CD4-positive, alpha-beta T cell treated with Interleukin-2 at 100 ng/mL for 4 hours (primary cell): ENCODE measurements at places on chromosomes 4 and X.

GRCh38 chr4:55110131-55110530, 15.3 kb downstream of the KDR start:
- DNase-seq = no peak

GRCh38 chrX:31266203-31267076, 194.6 kb upstream of the FTHL17 start:
- DNase-seq = no peak

- no peak for DNase-seq
Measured at GRCh38 chr4:162392946-162393345, 229.1 kb upstream of the FSTL5 start.

GRCh38 chr4:108861334-108861733, 98.5 kb upstream of the ETNPPL start:
- no peak for DNase-seq

DNA sequence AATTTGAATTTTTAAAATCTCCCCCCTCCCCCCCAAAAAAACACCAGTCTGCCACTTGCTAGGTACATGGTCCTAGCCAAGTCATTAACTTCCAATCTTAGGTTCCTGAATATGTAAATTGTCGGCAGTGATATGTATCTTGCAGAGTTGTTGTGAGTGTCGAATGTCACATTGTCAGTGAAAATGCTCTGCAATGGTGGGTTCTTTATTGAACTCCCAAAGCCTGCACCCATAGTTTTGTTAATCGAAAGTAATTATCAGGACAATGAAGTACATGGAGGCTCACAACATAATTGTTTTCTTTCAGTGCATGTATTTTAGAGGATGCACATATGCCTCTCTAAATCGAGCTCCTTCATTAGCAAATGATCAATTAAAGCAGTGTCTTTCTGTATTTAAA, 185.6 kb upstream of the S100G start:
- no peak for DNase-seq

DNA sequence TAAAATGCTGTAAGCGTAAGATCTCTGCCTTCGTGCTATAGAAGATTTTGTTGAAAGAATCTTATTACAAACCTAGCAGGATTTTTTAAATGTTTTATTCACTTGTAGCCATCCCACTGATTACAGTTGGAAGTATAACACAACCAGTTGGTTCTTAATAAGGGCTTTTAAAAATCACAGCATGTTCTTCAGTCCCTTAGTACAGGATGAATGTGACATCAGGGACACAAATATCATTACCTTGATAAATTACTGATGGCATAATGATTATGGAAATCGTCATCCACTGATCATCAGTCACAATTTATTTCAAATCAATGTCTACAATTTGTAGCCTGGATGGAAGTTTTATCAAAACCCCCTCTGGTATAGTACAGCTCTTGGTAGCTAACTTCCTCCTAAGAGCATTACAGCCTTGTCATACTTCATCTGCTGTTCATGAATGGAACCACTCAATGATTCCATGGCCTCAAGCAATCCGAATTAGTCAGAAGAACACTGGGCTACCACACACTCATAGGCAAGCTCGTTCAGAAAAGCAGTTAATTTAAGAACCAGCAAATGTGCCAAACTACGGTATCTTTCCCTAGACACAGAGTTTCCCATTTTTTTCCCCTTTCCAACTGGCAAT, 389.2 kb upstream of the TENM3 start:
- no peak for DNase-seq

GRCh38 chr4:3871181-3871852, 105.1 kb downstream of the ADRA2C start:
- DNase-seq = no peak

- no peak for DNase-seq
Measured at GRCh38 chr4:1384675-1385372, 21.4 kb downstream of the NKX1-1 start.

GRCh38 chr4:53907772-53908171, 156.6 kb downstream of the CHIC2 start:
- DNase-seq = no peak

DNA sequence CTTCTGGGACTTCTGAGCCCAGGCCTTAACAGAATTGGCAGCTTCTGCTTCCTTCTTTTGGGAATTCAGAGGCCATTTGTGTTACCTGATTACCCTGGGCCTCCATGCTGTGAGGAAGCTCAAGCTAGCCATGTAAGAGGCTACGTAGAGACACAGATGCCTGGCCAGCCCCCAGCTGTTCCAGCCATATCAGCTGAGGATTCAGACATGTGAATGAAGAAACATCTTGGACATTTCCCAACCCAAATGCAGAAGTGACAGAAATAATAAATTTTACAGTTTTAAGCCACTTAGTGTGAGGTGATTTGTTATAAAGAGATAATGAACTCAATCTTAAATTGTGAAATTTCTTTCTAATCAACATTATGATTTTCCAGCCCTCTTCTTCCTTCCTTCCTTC, 18.7 kb upstream of the ZNF827 start:
- no peak for DNase-seq

- no peak for DNase-seq
Measured at GRCh38 chr4:184819786-184820185, 6.0 kb downstream of the ACSL1 start.

- no peak for DNase-seq
Measured at GRCh38 chrX:24341795-24342194, 18.6 kb upstream of the SUPT20HL1 start.

- DNase-seq = peak; percentile 3
Measured at GRCh38 chr4:183658362-183659028, 490 bp downstream of the RWDD4 start.

GRCh38 chrX:17183566-17183965, 191.4 kb upstream of the NHS start:
- no peak for DNase-seq

DNA sequence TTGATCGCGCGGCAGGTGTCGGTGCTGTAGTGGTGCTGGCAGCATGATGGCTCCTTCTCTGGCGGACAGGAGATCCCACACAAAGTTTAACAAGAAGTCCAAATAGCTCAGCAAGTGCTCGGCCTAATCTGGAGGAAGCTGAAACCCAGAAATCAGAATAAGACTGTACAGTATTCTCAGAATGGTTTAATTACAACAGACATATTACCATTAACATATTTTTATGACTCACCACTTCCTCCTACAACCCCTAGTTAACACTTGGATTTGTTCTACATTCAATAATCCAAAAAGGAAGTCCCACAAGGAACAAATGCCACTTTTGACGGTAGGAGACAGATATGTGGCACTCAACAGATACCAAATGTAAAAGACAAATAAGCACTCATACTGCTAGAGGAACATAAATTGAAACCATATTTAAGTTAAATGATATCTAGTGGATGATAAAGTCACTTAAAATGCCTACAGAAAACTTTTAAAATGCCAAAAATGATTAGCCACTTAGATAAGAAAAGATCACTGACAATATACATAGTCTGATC, 91.2 kb downstream of the HUWE1 start:
- no peak for DNase-seq

GRCh38 chr4:182289809-182290208, 46.6 kb downstream of the TENM3 start:
- no peak for DNase-seq

DNA sequence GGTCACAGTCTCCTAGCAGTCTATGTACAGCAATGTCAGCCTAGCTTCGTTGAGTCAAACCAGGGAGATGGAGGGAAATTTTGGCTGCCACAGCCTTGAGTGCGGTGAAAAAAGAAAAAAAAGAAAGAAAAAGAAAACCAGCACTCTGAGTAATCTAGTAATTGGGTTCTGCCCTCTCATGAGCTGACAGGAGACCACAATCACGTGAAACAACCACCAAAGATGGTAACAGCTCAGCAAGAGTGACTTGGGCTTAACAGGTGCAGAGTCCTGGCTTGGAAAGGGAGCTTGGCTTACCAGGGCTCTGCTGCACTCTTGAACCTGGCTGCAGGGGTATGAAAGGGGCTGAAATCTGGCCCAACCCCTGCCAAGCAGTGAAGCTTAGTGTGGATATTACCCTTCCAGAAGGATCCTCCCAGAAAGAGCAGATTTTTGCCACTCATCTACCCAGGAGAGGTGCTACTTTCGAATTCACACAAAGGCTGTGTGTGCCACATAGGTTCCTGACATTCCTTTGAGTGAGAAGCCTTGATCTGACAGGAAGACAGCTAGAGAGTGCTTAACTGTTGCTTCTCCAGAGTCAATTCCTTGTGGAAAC, 350.3 kb downstream of the PTTG2 start:
- DNase-seq = peak; percentile 85

- DNase-seq = peak; percentile 0
Measured at GRCh38 chrX:54248309-54248708, 65.3 kb upstream of the FAM120C start.

- DNase-seq = no peak
Measured at GRCh38 chr4:118281611-118282442, 71.0 kb downstream of the PRSS12 start.

DNA sequence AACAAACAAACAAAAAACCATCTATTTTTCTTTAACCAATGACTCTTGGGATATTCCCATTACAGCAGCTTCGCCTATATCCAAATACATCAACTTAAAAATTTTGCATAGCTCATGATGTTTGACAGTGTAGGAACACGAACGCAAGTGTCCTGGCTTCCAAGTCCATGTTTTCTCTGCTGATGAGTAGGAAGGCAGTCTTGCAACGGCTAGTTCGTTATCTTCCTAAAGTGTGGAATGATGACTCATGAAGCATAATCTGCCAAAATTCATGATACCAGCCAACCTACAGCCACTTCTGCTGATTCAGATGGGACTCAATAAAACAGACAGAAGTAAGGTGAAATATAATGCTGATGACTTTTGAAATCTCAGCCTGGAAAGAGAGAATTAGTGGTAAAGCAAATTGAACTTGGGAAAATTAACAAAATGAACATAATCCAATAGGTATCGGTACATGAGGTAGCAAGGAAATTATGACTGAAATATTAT, 6.4 kb upstream of the SEPTIN11 start:
- DNase-seq = no peak

DNA sequence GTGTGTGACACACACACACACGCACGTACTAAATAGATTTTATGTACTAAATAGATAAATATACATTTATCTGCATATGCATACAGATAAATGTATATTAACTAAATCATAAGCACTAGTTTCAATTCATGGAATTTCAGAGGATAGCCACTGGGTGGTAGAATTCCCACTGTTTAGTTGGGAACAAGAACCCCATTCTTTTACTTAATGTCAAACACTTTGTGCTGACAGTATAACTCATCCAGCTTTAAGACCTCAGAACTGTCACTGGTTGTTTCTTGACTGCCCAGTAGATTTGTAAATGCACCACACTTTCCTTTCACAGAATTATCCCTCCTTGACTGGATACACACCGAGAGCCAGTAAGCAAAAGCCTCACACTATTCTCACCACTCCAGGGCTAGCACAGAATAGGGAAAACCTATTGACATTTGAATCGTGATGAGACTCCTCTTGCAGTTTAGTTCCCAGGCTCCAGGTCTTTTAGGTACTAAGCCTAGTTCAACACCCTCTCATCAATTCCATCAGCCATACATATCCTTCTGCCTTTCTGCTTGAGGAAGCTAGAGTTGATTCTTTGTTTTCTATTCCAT, 32.4 kb downstream of the PPARGC1A start:
- no peak for DNase-seq

DNA sequence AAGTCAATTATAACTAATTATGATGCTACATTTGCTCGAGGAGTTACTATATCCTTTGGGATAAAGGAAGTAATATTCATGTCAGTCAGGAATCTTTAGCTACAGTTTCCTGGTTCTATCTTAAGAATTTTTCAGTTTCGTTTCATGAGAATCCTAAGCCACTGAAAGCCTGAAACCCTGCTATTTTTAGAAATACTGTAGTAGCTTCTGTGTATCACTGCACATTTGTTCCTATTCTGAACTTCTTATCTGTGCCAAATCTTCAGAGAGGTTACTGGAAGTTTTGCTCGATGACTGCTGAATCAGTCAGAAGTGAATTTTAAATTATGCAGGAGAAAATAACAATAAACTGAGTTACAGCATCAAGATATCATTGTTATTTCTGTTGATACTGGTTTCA, 249.2 kb downstream of the TENM3 start:
- DNase-seq = no peak

GRCh38 chr4:94576210-94576609, 124.5 kb downstream of the PDLIM5 start:
- DNase-seq = no peak

- no peak for DNase-seq
Measured at GRCh38 chr4:40140196-40140595, 56.6 kb upstream of the RHOH start.

DNA sequence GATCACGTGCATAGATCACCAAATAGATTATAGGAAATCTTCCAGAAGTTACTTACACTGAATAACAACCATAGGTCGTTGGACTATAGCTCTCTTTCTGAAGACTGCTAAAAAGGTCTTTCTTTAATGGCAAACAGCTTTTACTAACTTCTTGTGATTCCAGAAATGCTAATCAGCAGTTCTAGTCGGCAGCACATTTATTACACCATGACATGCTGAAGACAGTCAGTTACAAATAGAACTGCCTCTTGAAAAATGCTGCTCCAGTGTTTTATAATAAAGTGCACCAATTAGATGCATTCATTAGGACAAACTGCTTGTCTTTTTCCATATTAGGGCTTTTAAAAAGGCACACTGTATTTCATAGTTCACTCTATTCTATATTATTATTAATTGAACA, 488.2 kb downstream of the PABPC4L start:
- no peak for DNase-seq

- DNase-seq = no peak
Measured at GRCh38 chrX:143437439-143437838, 79.8 kb downstream of the SPANXN3 start.

GRCh38 chr4:4637710-4638109, 95.9 kb upstream of the STX18 start:
- no peak for DNase-seq
